RCC 7860 (cell line): ENCODE measurements at places on chromosomes 3 and 15.

DNA sequence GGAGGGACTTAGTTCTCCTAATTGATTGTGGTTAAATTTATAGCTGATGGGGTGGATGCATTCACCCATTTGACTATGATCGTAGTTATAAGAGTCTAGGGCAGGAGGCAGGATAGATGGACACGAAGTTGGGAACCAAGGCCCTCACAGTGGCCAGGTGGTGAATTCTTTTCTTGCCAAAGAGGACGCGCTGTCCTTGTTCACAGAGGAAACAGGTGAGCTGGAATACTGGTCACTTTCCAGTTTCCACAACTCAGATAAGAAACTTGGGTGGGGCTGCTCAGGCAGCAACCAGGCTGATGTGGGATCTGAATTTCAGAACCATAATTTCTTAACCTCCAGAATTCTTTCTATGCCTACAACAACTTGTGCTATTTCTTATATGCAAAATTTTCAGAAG is 34.0 kb upstream of the ICE2 start:
- DNase-seq = no peak

GRCh38 chr15:51288143-51289065 is 50.0 kb downstream of the CYP19A1 start:
- DNase-seq = no peak

GRCh38 chr3:195565716-195566115 is 18.0 kb downstream of the APOD start:
- DNase-seq = no peak

DNA sequence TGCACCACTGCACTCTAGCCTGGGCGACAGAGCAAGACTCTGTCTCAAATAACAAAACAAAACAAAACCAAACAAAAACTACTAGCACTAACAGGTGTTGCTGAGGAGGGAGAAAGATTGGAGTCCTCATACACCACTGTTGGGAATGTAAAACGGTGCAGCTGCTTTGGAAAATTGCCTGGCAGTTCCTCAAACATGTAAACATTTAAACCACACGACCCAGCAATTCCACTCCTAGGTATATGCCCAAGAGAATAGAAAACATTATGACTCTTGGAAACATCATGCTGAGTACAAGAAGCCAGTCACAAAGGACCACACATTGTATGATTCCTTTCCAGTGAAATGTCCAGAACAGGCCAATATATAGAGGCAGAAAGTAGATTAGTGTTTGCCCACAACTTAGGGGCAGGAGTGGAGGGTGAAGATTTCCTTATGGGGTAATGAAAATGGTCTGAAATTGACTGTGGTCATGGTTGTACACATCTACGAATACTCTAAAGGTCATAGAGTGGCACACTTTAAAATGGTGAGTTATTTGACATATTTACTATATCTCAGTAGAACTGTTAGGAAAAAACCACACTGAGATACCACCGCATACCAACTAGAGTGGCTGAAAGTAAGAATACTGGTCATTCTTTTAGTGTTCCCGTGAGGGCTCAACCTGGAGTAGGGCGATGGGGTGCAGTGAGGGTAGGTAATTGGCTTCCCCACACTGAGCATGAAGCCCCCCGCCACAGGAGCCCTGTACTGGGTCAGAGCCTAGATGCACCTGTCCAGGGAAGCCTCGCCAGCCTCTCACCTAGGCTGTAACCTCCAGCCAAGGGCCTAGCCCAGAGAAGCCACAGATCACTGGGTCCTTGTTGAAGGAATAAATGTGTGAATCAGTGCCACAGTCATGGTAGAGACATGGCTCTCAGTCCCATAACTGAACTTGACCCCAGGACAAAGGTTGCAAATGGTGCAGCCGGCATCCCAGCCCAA is 131.1 kb downstream of the NUP210 start:
- DNase-seq = no peak

GRCh38 chr15:22885120-22885519 is 46.7 kb downstream of the NIPA2 start:
- DNase-seq = no peak

DNA sequence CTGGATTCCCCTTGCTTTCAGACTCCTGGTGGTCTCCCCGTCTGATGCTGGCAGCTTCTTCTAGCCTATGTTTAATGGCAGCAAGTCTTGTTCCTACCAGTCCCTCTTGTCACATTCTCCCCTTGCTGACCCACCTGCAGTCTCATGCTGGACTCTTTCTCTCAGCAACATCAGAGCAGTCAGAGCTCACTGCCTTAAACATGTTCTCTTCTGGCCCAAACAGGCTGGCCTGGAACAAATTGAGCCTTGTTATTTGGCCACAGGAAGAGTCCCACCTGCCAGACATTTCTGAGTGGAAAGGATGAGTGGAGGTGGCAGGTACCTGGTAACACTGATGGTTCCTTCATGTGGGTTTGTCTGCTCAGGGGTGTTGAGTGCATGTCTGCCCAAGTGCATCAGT is 59.2 kb upstream of the APEH start:
- no peak for DNase-seq

DNA sequence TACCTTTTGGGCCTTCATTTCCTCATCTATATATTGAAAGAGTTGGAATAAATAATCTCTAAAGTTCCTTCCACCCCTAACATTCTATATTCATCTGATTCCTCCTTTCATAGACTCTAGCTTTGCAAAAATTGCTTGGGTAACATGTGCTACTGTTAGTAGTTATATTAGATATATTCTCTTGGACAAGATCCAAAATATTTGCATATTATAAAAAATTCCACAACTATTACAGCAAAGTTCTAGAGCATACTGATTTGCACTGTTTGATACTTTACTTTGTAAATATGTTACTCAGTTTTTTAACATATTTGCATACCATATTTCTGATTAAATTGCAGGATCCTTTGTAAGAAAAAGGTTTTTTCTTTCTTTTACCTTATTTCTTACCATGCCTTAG is 95.9 kb upstream of the UBE2E2 start:
- no peak for DNase-seq

- DNase-seq = peak; percentile 95
Measured at GRCh38 chr3:143207338-143207961, 87.9 kb downstream of the CHST2 start.

- peak; percentile 65 for DNase-seq
Measured at GRCh38 chr3:133595341-133595740, 21.9 kb downstream of the CDV3 start.

- peak; percentile 72 for DNase-seq
Measured at GRCh38 chr3:23959135-23959900, 14.2 kb downstream of the NR1D2 start.

GRCh38 chr3:45659661-45660566 is 29.3 kb upstream of the SACM1L start:
- DNase-seq = no peak

DNA sequence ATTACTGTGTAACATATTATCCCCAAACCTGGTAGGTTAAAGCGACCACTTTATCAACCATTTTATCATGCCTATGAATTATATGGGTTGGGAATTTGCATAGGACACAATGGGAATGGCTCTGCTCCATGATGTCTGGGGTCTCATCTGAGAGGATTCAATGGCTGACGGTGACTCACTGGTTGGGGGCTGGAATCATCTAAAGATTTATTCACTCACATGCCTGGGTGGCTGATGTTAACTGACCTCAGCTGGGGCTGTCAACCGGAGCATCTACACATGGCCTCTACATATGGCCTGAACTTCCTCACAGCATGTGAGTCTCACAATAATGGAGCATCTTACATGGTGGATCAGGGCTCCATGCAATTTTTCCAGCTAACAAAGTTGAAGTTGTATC is 313.1 kb upstream of the PPP2R3A start:
- DNase-seq = no peak

DNA sequence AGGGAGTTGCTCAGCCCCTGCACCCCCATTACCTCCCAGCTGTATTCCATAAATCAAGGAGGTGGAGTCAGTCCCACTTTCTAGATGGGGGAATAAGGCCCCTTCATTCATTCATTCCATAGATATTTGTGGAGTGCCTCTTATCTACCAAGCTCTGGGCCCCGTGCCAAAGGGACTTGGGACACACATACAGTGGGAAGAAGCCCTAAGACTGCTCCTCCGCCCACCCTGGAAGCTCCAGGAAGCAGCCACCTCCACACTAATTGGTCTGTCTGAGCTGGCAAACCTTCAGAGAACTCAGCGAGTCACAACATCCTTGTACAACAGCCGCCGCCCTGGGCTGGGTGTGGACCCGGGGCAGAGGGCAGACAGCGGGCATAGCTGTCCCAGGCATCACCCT is 6.4 kb downstream of the STRA6 start:
- peak; percentile 98 for DNase-seq

GRCh38 chr3:183584246-183584913 is 28.9 kb upstream of the KLHL6 start:
- DNase-seq = no peak

- no peak for DNase-seq
Measured at GRCh38 chr15:96328181-96328876, 2.2 kb upstream of the NR2F2 start.

DNA sequence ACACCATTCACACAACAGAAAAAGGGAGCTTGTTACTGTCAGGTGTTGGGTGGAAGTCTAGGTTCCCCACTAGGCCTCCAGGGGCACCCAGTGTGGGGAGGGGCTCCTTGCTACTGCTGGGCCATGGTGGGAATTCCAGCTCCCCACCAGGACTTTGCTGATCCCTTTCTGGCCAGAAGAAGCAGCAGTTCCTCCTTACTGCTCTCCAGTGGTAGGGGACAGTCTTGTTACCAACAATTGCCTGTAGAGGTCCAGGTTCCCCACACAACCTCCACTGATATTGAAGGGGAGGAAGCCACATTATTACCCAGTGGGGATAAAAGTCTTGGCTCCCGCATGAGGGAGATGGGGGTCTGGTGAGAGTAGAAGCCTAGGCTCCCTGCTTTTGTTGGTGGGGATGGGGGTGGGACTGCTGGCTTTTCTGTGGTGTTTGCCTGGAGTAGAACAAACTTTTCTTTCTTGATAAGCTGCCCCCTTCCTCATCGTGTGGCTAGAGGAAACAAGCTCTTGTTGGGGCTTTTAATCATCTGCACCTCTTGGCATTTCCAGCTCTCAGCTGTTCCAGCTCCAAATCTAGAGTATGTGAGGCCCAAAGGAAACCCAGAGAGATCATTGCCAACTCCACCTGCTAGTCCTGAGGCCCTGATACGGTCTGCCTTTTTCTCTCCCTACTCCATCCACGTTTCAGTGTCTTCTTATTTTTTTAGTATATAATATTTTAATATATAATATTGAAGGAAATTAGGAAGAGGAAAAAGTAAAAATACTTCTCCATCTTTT is 824.2 kb downstream of the AGBL1 start:
- no peak for DNase-seq

DNA sequence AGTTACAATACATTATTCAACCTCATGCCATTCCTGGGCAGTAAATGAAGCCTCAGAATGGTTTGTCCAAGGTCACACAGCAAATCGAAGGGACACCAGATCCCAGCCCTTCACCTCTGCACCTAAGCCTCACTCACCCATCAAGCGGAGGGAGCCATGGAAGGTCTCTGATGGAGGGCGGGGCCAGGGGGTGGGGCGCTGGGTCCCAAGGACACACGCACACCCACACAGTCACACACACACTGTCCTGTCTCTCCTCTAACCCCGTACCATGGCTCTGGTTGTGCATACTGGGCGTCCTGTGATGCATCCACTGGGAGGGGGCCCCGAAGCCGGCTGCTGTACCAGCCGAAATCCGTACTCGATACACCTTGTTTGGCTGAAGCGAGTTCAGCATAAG is 15.3 kb upstream of the IGDCC3 start:
- DNase-seq = no peak

DNA sequence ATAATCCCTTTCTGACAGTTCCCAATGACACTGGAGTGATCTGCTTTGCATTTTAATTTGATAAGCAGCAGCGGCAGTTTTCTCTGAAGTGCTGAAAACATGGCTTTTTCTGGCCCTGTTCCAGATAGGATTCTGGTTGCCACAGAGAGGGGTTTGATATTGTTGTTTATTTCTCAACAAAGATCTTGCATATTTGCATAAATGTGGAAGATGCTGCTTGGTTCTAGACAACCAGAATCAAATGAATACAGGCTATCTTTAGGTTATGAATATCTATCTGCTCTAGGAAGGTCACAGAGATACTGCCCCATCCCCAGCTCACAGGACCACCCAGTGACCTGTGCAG is 137.1 kb downstream of the ZNF609 start:
- no peak for DNase-seq

- peak; percentile 82 for DNase-seq
Measured at GRCh38 chr3:10198761-10199649, 34.3 kb downstream of the IRAK2 start.

GRCh38 chr3:73509066-73509465 is 115.7 kb downstream of the PDZRN3 start:
- DNase-seq = no peak

- peak; percentile 74 for DNase-seq
Measured at GRCh38 chr15:80480171-80480811, 76.1 kb downstream of the ARNT2 start.

GRCh38 chr3:139529662-139530061 is 9.9 kb downstream of the RBP1 start:
- no peak for DNase-seq

- DNase-seq = no peak
Measured at GRCh38 chr3:73433687-73434086, 191.1 kb downstream of the PDZRN3 start.

DNA sequence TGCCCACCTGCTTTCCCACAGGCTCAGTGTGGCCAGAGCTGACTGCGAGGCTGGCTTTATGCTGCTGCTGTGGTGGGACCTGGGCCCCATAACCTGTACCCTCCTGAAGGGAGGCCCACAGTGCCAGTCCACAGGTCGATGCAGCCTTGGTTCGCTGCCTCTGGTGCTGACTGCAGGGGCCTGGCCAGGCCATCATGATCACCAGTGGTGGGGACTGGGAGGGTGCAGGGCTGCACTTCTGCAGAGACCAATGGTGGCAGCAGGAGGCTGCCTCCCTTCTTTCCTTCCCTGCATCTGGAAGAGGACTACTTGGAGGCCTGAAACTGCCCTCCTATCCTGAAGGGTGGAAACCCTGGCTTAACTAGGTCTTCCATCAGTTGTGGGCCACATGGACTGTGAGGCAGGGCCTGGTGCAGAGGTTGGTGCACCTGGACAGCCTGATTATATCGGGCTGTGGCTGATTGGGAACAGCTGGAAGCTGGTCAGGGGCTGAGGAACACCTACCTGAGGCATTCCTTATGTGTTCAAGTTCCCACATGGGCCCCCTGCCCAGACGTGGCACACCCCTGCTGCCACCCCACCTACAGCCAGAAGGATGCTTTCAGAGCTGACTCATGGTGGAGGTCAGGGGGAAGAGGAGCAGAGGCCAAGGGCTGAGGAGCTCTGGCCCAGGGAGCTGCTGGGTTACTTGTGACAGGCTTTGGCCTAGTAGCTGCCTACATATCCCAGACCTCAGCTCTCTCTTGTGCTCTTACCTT is 29.8 kb downstream of the POMGNT2 start:
- DNase-seq = no peak

- DNase-seq = peak; percentile 35
Measured at GRCh38 chr15:42059661-42060476, 34.5 kb downstream of the PLA2G4D start.

- no peak for DNase-seq
Measured at GRCh38 chr3:195139876-195140240, 131.1 kb downstream of the XXYLT1 start.
